SJSA1 (cell line): ENCODE measurements at places on chromosomes 7 and 10. TPM values are rescaled to one million over a fixed set of nuclear protein-coding genes. Genes with fewer than 3 reads are reported as not detected.

AEBP1 gene
- total RNA-seq: not detected in 2 replicates

ANKRD26 gene
- 7.4 and 14.3 TPM in 2 replicates for total RNA-seq

SPDYE11 gene
- not detected in 2 replicates for total RNA-seq

NUTM2E gene
- 0.05 TPM in 1 of 2 replicates, not detected in the other for total RNA-seq

MEOX2 gene
- total RNA-seq: not detected in 2 replicates

MYOZ1 gene
- total RNA-seq: not detected in 2 replicates
